ENCODE measurements at places on chromosomes 12 and 14. TPM values are rescaled to one million over a fixed set of nuclear protein-coding genes. Genes with fewer than 3 reads are reported as not detected.

The BEST3 gene
- polyA plus RNA-seq: 0.24 TPM

The RIPK3 gene
- 15.0 TPM for polyA plus RNA-seq

The C14orf132 gene
- polyA plus RNA-seq: 1.4 TPM

The CLEC7A gene
- polyA plus RNA-seq: 12.8 TPM

The RNASE8 gene
- polyA plus RNA-seq: not detected

The TBX5 gene
- polyA plus RNA-seq: 0.02 TPM

The GARIN6 gene
- not detected for polyA plus RNA-seq

The GYS2 gene
- polyA plus RNA-seq: 0.05 TPM

The BMP4 gene
- 7.8 TPM for polyA plus RNA-seq

The SLC39A9 gene
- polyA plus RNA-seq: 18.7 TPM
